Stimulated activated naive B cell treated with anti-CD40 and anti-IgM and Interleukin-4, amounts not matched to agents 10 μg/mL and 1 μg/mL and 100 μg/mL, for 72 hours (primary cell): ENCODE measurements at places on chromosomes 16 and 17.
A peak's percentile ranks its signal among the peaks of the same experiment; 100 is the strongest.

DNA sequence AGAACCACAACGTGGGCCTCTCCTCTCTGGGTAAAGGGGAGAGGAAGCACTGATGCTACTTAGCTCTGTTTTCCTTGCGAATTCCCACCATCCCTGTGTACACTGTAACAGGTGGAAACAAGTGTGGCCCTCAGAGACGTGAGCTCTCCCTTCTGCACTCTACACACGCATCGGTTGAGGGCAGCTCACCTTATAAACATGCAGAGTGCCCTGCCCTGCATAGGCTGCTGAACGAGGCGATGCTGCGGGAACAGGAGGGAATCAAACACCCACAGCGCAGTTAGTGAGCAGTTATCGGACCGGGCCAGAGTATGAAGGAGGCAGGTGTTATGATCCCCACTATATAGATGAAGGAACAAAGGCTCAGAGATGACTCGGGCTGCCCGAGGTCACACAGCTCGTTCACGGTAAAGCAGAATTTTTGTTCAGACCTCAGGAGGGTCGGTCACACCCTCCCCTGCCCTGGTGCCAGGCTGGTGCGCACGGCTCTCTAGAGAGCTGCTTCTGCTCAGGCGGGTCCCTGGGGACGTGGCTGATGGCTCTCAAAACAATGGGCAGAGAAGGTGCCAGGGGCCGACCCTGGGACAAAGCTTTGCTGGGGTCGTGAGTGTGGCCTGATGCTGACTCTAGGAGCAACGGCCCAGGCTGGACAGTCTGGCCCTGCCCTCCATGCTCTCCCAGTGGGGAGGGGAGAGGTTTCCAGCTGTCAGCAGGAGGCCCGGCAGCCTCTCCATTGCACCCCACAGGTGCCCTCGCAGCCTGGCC, 68.5 kb downstream of the RPH3AL start:
- no peak for DNase-seq

GRCh38 chr17:79997011-79997660, 38.5 kb downstream of the TBC1D16 start:
- peak; percentile 68 for DNase-seq

- no peak for DNase-seq
These were observed 244.9 kb downstream of the CA10 start for GRCh38 chr17:51913491-51914205.

DNA sequence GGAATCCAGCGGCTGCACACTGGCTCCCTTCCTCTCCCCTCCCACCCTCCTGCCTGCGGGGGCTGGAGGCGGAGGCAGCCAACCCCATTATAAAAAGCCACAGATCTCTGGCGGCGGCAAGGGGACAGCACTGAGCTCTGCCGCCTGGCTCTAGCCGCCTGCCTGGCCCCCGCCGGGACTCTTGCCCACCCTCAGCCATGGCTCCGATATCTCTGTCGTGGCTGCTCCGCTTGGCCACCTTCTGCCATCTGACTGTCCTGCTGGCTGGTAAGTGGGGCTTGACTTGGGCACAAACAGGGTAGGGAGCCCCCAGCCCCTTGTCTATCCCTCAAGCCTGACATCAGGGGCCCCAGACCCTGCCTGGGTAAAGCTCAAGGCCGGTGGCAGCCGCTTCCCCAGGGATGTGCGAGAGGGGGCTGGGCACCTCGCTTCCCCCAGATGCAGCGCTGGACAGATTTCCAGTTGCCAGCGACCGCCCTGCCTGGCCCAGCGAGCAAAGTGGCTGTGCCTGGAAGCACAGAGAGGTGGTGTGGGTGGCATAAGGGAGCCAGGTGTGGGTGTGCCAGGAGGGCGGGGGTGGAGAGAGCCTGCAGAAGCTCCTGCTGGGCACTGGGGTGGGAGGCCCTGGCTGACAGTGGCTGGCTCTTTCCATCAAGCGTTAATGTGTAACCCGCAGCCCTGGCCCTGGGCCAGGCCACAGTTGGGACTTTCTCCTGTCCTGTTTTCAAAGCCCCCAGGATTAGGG, at the start of gene CX3CL1:
Gene CX3CL1 (plus strand): TSS at position 119 of the 745 bp plus-strand sequence. CDS start 79 bp downstream, at position 198.
- peak; percentile 47 for DNase-seq

- DNase-seq: no peak
These were observed at the start of gene SULT1A2 for GRCh38 chr16:28596840-28597691. Gene SULT1A2, minus strand, starts transcription at chr16:28597050. Its CDS starts 1,120 bp downstream, at chr16:28595930.

DNA sequence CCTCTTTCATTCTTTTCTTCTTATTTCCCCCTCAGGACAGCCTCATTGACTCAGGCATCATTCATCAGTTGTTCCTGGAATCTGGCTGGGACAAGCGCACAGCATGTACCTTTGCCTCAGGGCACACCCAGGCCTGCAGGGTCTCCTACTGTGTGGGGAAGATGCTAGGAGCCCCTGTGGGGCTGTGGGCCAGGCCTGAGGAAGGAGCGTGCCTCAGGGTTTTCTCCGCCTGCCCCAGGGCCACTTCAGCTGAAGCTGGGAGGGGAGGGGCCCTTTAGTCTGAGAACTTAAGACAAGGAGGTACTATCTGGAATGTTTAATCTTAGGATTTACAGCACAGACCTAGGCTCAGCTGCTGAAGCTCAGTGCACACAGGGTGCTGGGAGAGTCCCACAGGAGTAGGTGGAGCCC, 7.9 kb downstream of the ELMO3 start:
- no peak for DNase-seq

DNA sequence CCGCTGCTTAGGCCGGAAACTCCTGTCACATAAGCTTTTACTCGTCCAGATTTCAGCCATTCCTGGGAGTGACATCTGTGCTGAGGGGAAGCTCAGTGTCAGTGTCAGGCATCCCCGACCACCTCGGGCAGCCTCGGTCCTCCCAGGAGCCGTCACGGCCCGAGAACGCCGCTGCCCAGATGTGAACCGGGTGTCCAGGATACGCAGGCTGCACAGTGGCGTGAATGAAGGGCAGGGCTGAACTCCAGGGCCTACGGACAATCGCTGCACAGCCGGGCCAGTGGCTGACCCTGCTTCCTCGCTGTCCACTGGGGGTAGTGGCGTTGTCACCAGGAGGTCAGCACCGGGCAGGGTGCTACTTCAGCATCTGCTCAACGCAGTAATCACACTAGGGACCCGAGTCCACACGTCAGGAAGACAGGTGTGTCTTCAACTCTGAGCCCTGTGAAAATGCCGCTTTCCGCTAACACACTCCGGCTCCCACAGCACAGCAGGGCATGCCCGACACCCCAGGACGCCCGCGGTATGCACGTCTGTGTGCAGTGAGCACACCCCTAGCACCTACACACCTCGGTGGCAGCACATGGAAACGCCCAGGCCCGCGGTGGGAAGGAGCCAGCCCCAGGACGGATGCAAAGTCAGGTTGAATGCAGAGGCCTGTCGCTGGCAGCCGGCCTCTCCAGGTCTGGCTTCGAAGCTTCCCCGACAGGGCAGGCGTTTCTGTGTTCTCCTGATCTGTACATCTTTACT, 3.1 kb downstream of the LMF1 start:
- DNase-seq: no peak

GRCh38 chr17:70622368-70623260, 453.3 kb downstream of the KCNJ2 start:
- DNase-seq: peak; percentile 4
